ENCODE measurements at places on chromosomes 3 and 15.

DNA sequence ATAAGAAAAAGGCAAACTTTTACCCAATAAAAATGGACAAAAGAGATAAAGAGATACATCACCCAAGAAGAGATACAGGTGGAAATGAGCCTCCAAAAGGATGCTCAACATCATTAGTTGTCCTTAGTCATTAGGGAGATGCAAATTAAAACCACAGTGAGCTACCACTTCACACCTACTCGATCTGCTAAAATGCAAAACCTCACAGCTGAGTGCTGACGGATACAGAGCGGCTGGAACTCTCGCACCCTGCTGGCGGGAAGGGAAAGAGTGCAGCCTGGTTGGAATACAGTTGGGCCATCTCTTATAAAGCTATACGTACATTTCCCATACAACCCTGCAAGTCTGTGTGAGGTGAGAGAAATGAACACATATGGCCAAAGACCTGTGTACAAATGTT lies 78.5 kb upstream of the PRR20G start:
- no peak overlapping the region for H3K4me3 ChIP-seq
- DNase-seq: no peak
- no peaks in the 10 kb centered on the region for H3K4me1 ChIP-seq
- peaks cover 58% of the 10 kb centered on the region for H3K27me3 ChIP-seq

GRCh38 chr3:160675566-160676124 lies 1.3 kb upstream of the ARL14 start:
- H3K27me3 ChIP-seq: no peaks in the 10 kb centered on the region
- H3K4me3 ChIP-seq: no peak overlapping the region
- no peaks in the 10 kb centered on the region for H3K36me3 ChIP-seq
- peaks cover 29% of the 10 kb centered on the region for H3K4me1 ChIP-seq

DNA sequence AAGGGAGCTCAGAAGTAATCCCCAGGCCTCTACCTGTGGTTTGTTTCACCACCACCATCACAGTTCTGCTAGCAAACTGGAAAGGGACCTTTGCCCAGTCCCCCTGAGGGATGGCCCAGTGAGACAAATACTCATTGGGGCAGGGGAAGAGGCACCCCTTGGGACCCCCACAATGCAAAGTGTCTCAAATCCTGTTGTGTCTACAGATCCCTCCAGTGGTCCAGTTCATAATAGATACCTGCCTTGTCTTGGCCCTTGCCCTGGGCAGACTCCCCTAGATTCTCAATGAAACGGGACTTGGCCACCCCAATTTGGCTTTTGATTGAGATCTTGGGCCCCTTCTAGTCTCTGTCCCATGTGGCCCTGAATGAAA lies 43.8 kb upstream of the RAB6B start:
- H3K27me3 ChIP-seq: peaks cover 2% of the 10 kb centered on the region
- peaks cover 36% of the 10 kb centered on the region for H3K4me1 ChIP-seq
- no peaks in the 10 kb centered on the region for H3K36me3 ChIP-seq
- H3K27ac ChIP-seq: no peak overlapping the region
- no peak overlapping the region for H3K4me3 ChIP-seq

DNA sequence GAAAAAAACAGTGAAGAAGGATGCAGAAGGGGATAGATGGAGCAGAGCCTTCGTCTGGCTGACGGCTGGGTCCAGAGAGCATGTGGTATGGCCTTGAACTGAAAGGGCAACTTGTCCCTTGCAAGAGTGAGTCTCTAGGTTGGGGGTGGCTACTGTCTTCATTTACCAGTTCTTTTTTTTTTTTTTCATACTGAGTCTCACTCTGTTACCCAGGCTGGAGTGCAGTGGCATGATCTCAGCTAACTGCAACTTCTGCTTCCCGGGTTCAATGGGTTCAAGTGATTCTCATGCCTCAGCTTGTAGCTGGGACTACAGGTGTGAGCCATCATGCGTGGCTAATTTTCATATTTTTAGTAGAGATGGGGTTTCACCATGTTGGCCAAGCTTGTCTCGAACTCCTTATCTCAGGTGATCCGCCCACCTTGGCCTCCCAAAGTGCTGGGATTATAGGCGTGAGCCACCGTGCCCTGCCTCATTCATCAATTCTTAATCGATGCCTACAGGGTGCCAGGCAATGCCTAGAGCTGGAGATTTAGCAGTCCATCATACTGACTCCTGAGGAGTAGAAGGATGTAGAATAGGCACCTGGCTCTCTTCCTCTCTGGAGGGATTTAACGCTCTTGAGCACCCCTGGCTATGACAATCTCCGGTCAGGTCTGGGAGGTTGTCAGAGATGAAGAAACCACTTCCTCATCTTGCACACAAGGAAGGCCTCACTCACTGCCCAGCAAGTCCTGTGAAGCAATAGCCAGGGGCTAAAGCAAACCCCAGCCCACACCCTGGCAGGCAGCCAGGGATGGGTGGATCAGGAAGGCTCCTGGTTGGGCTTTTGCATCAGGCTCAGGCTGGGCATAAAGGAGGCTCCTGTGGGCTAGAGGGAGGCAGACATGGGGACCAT lies at the start of gene CAMP:
Gene CAMP, plus strand, starts transcription at position 880 of the 898 bp plus-strand sequence. Its CDS starts 17 bp downstream, at position 897.
- no peak for DNase-seq
- peaks cover 7% of the 10 kb centered on the region for H3K4me1 ChIP-seq
- no peak within 1 kb of the TSS for H3K27ac ChIP-seq

GRCh38 chr3:77746892-77747291 lies 707.0 kb downstream of the ROBO2 start:
- no peaks in the 10 kb centered on the region for H3K27me3 ChIP-seq
- no peak overlapping the region for H3K4me3 ChIP-seq
- H3K27ac ChIP-seq: no peak overlapping the region

GRCh38 chr3:188168186-188168585 lies 14.2 kb downstream of the LPP start:
- DNase-seq: no peak
- no peak overlapping the region for H3K27ac ChIP-seq
- H3K4me1 ChIP-seq: peaks cover 52% of the 10 kb centered on the region
- H3K27me3 ChIP-seq: no peaks in the 10 kb centered on the region
- no peak overlapping the region for H3K4me3 ChIP-seq
- H3K36me3 ChIP-seq: no peaks in the 10 kb centered on the region

GRCh38 chr3:40725031-40725430 lies 200.3 kb downstream of the ZNF621 start:
- no peak overlapping the region for H3K4me3 ChIP-seq
- no peaks in the 10 kb centered on the region for H3K4me1 ChIP-seq
- no peak overlapping the region for H3K27ac ChIP-seq
- H3K36me3 ChIP-seq: peaks cover 15% of the 10 kb centered on the region

DNA sequence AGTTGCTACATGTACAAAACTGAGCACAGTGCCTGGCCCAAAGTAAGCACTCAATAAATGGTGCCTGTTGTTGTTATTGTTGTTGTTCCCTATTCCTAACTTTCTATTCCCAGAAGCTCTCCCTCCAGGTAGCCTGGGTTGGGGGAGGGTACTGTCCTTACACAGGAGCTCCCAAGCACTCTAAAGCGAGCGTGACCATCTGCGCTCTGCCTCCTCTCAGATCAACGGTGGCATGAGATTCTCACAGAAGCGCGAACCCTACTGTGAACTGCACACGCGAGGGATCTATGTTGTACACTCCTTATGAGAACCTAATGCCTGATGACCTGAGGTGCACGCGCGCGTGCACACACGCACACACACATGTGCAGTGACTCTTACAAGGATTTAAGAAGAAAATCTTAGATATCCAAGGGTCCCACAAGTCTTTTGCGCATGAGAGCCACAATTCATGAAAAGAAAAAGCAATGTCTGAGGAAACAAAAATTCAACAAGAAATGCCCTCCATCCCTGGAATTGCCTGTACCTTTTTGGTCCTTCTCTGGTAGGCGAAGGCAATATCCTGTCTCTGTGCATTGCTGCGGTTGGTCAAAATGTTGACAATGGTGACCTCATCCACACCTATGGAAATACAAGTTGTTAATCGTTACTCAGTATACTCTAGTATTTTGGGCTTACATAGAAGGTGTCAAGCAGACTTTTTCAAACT lies 33.7 kb downstream of the ANXA2 start:
- H3K36me3 ChIP-seq: peaks cover 54% of the 10 kb centered on the region
- DNase-seq: no peak
- H3K4me3 ChIP-seq: no peak overlapping the region

- peaks cover 73% of the 10 kb centered on the region for H3K4me1 ChIP-seq
- H3K4me3 ChIP-seq: no peak overlapping the region
- H3K36me3 ChIP-seq: peaks cover 3% of the 10 kb centered on the region
- no peaks in the 10 kb centered on the region for H3K27me3 ChIP-seq
Measured at GRCh38 chr15:66404532-66404931, 17.8 kb downstream of the MAP2K1 start.

- H3K27ac ChIP-seq: no peak overlapping the region
- H3K27me3 ChIP-seq: no peaks in the 10 kb centered on the region
- peaks cover 3% of the 10 kb centered on the region for H3K4me1 ChIP-seq
- H3K4me3 ChIP-seq: no peak overlapping the region
- no peak for DNase-seq
- peaks cover 3% of the 10 kb centered on the region for H3K36me3 ChIP-seq
Measured at GRCh38 chr15:81865850-81866537, 179.8 kb downstream of the MEX3B start.

All from chondrocyte (in vitro differentiated cells).